ENCODE measurements at places on chromosomes 6 and 20. TPM values are rescaled to one million over a fixed set of nuclear protein-coding genes. Genes with fewer than 3 reads are reported as not detected.

COL11A2 gene
- total RNA-seq: 0.39 TPM

AGPAT1 gene
- 110 TPM for total RNA-seq

DNA sequence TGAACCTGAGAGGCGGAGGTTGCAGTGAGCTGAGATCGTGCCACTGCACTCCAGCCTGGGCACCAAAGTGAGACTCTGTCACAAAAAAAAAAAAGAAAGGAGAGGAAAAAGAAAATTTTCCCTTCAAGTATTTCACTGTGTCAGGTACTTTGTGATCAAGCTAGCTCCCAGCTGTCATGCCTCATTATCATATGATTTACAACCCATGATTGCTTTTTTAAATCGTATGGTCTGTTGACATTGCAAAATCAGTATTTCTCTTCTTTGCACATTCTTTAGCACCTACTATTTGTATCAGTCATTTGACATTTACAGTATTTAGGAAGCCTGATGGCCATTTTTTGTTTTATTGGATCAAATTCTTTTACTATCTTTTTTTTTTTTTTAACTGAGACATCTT is 22.4 kb downstream of the SASH1 start:
- H3K36me3 ChIP-seq: peaks cover 22% of the 10 kb centered on the region
- H3K4me3 ChIP-seq: peak overlapping the region; percentile 89
- H3K27ac ChIP-seq: peak overlapping the region; percentile 100
- peaks cover 76% of the 10 kb centered on the region for H3K4me1 ChIP-seq
- H3K27me3 ChIP-seq: peaks cover 3% of the 10 kb centered on the region
- no peak for DNase-seq

GRCh38 chr20:53778041-53778516 is 184.4 kb upstream of the ZNF217 start:
- peaks cover 4% of the 10 kb centered on the region for H3K36me3 ChIP-seq
- no peak overlapping the region for H3K27ac ChIP-seq
- H3K4me1 ChIP-seq: peaks cover 35% of the 10 kb centered on the region
- no peak for DNase-seq
- no peak overlapping the region for H3K4me3 ChIP-seq
- peaks cover 2% of the 10 kb centered on the region for H3K27me3 ChIP-seq

- peak; percentile 58 for DNase-seq
- peaks cover 18% of the 10 kb centered on the region for H3K27me3 ChIP-seq
- no peaks in the 10 kb centered on the region for H3K36me3 ChIP-seq
- H3K27ac ChIP-seq: peak overlapping the region; percentile 25
These were observed 203.6 kb upstream of the GMDS start for GRCh38 chr6:2448826-2449571.

DNA sequence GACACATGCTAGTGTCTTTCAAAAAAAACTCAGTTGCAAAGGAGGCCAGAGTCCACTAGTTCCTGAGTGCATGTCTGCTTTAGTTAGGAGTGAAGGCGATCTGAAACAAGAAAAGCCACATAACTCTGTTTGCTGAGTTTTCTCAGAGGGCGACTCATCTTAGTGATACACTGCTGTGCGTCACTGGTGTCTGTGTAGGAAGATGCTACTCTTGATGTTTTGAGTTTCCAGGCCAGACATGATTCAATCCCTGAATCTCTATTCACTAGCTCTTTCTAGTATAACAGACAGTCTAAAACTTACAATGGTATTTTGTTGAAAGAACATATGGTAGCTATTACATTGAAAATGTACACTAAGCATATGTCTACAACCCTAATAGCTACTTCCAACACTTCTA is 60.9 kb downstream of the GFRAL start:
- H3K27me3 ChIP-seq: no peaks in the 10 kb centered on the region
- no peaks in the 10 kb centered on the region for H3K4me1 ChIP-seq
- no peak overlapping the region for H3K27ac ChIP-seq

GRCh38 chr6:123745895-123746294 is 57.8 kb upstream of the NKAIN2 start:
- H3K4me3 ChIP-seq: no peak overlapping the region
- no peak for DNase-seq
- no peaks in the 10 kb centered on the region for H3K27me3 ChIP-seq
- H3K4me1 ChIP-seq: no peaks in the 10 kb centered on the region
- no peaks in the 10 kb centered on the region for H3K36me3 ChIP-seq

DNA sequence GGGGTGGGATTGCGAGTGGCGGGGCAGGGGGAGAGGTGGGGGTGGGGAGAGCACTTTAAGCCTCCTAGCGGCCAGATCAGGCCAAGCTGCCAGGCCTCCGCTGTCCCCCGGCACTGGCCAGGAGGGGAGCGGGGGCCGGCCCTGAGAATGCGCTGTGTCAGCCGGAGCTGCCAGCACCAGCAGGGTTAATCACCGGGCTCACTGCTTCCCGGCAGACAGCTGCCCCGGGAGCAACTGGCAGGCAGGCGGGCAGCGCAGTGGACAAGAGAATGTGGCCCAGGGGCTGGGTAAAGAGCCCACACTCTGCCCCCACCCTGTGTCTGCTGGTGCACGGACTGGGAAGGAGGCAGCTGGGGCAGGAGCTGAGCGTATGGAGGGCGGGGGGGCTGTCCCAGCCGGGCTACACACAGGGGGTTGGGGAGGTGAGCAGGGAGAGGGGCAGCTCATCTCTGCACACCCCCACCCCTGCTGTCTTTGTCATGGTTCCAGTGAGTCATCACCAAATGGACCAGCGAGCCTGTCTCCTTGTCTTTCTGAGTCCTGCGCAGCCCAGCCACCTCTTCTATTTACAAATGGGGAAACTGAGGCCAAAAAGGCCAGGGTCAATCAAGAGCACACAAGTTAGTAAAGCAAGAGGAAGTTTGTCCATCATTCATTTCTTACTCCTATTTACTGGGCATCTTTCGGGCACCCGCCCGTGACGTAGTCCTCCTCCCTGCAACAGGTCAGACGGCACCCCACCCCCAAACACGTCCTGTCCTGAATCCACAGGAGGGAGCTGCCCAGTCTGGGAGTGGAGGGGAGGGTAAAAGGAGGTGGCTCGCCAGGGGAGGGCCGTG is 2.1 kb upstream of the LAMA5 start:
- peaks cover 6% of the 10 kb centered on the region for H3K27me3 ChIP-seq
- peak overlapping the region; percentile 42 for H3K4me3 ChIP-seq
- DNase-seq: peak; percentile 41

GRCh38 chr6:47709160-47709559 is 10.8 kb downstream of the ADGRF4 start:
- no peaks in the 10 kb centered on the region for H3K4me1 ChIP-seq
- H3K27me3 ChIP-seq: no peaks in the 10 kb centered on the region
- H3K27ac ChIP-seq: no peak overlapping the region
- no peak for DNase-seq
- no peaks in the 10 kb centered on the region for H3K36me3 ChIP-seq
- no peak overlapping the region for H3K4me3 ChIP-seq

GRCh38 chr6:138593124-138593877 is 94.0 kb upstream of the NHSL1 start:
- no peaks in the 10 kb centered on the region for H3K36me3 ChIP-seq
- H3K4me1 ChIP-seq: peaks cover 59% of the 10 kb centered on the region
- peak overlapping the region; percentile 87 for H3K4me3 ChIP-seq
- peak; percentile 98 for DNase-seq
- H3K27me3 ChIP-seq: peaks cover 2% of the 10 kb centered on the region
